Fibroblast of skin of right biceps (primary cell): ENCODE measurements at places on chromosomes 2 and 18.

DNA sequence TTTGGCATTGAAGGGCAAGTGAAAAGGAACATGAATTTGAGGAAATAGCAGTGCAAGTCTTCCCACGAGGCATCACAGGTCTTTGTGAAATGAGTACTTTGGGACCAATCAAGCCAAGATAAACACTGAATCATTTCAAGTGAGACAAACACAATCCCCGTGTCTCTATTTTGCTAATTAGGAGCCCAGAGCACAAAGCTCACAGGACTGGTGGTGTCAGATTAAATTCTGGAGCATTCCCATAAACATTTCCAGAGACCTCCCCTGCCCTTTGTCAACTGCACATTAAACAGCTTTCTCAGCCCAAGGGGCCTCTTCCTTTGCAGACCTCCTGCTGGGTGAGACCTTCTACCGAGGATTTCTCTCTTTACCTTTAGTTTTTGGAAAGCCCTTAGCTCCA is 50.7 kb downstream of the DAPL1 start:
- peak; percentile 22 for DNase-seq

DNA sequence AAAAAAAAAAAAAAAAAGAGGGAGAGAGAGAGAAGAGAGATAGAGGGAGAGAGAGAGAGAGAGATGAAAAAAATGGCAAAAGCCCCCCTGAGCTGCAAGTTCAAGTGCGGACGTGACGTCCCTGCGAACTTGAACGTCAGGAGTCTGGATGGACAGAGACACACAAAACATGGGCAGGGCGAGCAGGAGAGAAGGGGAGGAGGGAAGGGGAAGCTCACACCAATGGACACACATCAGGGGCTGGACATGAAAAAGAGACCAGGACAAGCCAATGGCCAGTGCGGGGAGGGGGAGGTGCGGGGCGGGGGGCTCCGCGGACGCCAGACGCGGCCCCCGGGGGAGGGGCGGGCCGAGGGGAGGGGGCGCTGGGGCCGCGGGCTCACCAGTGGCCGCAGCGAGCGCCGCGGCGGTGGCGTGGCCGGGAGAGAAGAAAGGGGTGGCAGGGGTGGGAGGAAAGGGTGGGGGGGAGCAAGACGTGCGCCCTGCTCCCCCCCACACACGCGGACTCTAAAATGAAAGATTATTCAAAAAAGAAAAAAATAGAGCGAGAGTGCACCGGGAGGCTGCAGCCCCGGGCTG is at the start of gene BCL11A:
TSS of gene BCL11A (minus strand) at position 160 of the 579 bp plus-strand sequence. CDS start 384 bp downstream, outside the sequence.
- DNase-seq, result peak; percentile 95

DNA sequence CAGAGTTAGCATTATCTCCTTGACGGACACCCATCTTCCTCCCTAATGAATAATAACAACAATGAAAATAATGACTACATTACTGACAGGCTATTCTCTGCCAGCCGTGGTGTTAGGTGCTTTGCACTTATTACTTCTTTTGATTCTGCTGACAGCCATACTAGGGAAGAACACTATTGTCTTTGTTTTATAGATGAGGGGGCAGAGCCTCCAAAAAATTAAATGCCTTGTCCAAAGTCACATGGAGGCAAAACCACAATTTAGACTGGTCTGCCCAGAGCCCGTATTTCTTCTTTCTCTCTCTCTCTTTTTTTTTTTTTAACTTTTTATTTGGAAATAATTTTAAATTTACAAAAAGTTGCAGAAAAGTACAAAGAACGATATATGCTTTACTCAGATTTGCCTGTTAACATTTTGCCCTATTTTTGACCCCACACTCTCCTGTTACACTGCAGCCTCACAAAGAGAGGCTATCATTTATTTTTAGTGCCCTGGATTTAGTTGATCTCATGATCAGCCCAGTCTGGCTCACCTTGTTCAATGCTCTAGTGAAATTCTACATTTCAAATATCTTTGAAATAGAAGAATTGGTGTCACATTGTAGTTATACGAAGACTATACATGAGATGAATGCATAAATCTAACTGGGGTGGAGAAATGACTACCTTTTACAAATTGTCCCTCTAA is 369.4 kb downstream of the LRRTM1 start:
- no peak for DNase-seq

DNA sequence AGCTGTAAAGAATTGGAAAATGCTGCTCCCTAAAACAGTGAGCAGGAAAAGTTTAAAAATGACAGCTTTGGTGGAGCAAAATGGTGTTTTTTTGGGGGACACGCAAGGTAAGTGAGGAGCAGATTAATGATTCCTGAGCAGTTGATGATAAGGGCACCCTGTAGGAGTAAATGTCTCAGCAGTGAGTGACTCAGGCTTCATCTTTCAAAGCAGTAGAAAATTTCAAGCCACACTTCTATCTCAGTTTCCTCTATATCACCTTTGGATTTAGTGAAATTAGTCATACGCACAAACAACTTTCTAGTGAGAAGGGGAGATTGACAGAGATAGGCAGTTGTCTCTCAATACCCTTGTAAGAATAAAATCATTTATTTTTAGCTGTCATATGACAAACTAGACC is 709.0 kb upstream of the FAM98A start:
- DNase-seq, result no peak

- DNase-seq, result no peak
Measured at GRCh38 chr2:1032030-1032429, 81.4 kb downstream of the SNTG2 start.

- peak; percentile 76 for DNase-seq
Measured at GRCh38 chr18:40687399-40687798, 1267.6 kb upstream of the PIK3C3 start.

GRCh38 chr2:95669441-95669991 is 77.7 kb downstream of the TRIM43 start:
- peak; percentile 73 for DNase-seq

DNA sequence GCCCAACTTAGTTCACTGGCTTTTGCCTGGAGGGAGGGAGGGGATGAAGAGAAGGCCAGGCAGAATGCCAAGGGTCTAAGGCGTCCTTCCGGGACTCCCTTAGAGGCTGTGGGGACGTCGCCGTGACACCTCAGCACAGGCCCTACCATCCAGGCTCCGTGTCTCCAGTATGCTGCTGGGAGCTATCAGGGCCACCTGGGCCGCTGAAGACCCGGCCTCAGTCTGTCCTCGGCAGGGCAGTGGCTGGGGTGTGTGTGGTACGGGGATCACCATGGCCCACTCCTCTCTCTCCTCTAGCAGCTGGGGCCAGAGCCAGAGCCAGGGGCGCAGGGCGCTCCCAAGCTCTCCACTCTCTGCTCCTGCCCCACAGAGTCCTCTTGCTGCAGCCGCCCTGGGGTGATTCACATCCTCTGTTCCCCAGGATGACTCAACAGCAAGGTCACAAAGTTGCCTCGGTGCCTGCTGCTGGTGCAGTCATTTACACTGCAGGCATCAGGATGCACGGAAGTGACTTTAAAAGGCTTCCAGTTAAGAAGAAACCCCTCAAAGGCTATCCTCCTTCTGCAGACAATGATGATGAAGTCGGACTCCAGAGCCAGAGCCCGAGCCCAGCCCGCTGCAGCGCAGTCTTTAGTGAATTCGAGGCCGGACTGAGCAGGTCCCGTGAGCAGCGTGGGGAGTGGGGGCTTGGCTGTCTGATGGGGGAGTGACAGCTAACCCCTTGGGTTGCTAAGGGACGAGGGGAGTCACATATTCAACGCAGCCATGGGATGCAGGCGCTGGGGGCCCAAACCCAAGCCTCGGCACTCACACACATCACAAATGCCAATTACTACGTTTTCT is 31.9 kb downstream of the SNORC start:
- DNase-seq, result peak; percentile 91

- DNase-seq, result no peak
Measured at GRCh38 chr2:158779621-158780020, 15.5 kb upstream of the DAPL1 start.

GRCh38 chr2:198161151-198161550 is 356.8 kb downstream of the PLCL1 start:
- no peak for DNase-seq

DNA sequence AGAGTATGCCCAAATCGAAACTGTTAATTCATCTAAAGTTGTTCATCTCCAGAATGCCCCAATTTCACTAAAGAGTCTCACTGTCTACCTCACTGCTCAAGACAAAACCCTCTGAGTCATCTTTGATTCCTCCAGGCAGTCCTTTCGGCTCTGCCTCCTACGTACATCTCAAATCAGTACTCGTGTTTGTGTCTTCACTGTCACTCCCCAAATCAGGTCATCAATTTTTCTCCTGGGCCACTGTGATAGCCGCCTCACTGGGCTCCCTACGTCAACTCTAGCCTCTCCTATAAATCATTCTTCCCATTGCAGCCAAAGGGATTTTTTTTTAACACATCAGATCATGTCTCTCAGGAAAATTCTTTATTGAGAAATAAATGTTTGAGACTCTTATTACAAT is 42.1 kb upstream of the TTC39C start:
- no peak for DNase-seq

- no peak for DNase-seq
Measured at GRCh38 chr2:207491956-207492355, 37.8 kb upstream of the CREB1 start.

DNA sequence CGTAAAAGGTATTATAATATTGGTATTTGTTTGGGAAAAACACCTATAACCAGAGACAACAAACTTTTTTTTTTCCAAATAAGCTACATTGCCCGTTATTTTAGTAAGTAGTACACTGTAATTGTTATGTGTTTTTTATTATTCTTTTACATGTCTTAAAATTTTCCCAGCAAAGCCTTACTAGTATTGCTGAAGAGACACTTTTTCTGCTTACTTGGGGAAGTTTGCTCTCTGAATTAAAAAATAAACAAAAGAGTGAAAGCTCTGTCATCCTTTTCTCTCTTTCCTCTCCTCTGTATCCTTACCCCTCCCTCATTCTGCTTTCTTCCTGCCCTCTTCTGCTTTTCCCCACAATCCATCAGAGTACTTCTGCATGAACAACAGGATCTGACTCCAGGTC is 25.6 kb upstream of the LDLRAD4 start:
- no peak for DNase-seq

DNA sequence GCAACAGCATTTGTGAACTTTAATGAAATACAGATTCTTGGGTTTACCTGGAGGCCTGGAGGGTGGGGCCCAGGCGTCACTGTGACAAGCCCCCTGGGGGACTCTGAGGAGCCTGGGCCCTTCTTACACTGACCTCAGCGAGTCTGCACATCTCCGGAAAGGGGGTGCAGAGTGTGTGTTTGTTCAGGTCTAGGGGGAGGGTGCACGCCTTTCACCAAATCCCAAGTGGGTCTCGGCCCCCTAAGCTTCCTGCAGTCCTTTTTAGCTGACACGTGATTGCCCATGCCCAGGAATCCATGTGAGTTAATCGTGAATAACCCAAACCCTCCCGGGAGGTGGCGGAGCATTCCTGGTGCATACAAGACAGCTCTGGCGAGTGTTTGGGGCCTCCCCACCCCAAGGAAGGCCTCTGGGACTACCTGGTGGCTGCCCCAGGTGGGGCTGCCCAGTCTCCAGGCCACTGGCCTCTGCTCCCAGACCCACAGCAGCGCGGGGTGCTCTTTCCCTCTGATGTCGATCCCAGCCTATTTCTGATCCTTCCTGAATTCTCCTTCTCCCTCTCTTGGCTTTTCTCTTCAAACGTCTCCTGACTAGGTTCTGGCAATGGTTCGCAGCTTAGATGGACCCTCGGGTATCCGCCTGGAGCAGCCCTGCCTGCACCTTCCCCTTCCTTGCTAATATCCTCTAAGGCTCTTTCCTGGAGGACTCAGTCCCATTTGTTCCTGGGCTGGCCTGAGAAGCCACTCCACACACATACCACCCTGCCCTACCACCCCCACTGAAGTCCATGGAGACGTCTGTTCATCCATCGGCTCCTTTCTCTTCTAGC is 10.0 kb downstream of the NGEF start:
- DNase-seq, result no peak

GRCh38 chr2:131077966-131078365 is 15.3 kb downstream of the FAM168B start:
- no peak for DNase-seq

DNA sequence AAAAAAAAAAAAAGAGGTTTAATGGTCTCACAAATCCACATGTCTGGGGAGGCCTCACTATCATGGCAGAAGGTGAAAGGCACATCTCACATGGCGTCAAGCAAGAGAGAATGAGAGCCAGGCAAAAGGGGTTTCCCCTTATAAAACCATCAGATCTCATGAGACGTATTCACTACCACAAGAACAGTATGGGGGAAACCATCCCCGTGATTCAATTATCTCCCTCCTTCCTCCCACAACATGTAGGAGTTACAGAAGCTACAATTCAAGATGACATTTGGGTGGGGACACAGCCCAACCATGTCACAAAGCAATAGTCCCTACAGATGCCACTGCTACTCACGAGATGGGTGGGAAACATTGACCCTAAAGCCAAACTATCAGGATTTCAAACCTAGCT is 392.7 kb upstream of the ID2 start:
- no peak for DNase-seq

GRCh38 chr2:118521960-118522359 is 325.5 kb downstream of the EN1 start:
- no peak for DNase-seq

DNA sequence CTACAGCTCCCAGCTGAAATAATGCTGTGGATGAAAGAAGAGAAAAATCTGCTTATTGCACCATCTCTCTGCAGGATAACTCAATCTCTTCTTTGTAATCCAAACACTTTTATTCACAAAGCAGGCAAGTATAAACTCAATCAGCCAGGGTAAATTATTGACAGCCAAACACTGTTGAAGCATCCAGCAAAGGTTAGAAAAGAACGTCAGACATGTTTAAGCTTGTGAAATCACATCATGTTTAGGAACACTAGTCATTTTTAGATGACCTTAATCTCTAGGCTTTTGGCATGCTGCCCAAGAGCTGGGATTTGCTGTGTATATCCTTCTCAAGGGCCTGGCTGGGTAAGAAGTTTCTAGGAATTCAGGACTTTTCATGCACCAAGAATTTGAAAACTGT is 1148.1 kb upstream of the FANCL start:
- DNase-seq, result peak; percentile 67

GRCh38 chr2:57528499-57528898 is 518.1 kb upstream of the VRK2 start:
- DNase-seq, result no peak

DNA sequence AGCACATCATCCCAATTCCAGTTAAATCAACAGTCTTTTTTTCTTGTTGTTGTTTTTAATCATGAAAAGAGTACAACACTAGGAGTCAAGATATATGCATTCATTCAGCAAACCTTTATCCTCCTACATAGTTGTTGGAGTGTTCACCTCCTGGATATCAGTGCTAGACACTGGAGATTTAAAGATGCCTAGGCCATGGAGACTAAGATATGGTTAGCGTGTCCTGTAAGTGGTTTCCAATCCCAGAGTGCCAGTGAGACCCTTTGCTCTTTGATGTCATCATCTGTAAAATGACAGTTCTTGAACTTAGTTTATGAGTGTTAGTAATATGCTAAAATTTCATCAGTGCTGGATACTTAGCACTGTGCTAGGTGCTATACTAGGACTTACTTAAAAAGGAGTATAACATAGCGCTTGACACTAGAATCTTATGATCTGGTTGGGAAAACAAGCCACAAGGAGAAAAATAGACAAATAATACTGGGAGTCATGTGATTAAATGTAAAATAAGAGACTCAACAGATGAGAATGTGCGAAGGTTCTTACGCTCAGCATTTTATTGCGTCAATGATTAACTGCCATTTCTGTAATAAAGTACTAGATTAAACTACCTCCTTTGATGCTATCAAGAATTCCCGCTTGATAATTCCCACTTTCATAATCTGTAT is 31.5 kb downstream of the BABAM2 start:
- DNase-seq, result no peak
